AG09319 (cell line): ENCODE measurements at places on chromosomes 4 and X.

DNA sequence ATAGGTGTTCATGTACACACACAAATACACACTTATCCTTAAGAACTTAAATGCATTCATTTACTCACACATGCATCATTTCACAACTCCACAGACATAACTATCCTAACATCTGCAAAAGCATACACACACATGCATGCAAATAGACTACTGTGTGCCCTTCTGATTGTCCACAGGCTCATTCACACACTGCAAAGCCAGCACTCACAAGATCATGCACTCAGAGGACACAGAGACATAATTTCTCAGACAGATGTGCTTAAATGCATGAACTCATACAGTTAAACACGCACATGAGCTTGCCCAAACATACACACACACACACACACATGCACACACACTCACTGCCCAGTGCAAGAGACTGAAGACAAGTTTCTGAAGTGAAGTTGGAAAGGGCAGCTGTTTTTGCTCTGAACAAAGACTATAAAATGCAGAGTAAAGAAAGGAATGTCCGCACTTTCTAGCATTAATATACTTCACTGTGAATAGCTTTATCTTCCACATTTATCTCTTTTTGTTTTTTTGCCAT lies 1018.0 kb upstream of the HS3ST1 start:
- no peak for DNase-seq

GRCh38 chrX:69493193-69493592 lies 10.9 kb upstream of the NALF2 start:
- DNase-seq, result no peak

DNA sequence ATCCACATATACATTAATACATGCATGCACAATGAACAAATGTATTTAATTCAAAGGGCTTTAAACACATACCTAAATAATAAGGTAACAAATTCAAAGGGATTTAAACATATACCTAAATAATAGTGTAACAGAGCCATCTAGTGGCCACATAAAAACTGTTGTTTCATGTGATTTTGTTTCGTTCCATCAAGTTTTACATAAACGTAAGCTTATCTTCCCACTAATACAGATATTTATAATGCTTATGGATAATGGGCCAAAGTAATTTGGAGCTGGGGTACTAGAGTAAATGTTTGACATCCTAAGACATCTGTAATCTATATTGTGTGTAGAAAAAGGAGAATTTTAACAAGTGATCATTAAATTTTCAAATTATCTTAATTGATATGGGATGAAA lies 82.3 kb downstream of the PRSS12 start:
- no peak for DNase-seq

- no peak for DNase-seq
Observed at GRCh38 chr4:143076723-143077122, 108.0 kb upstream of the USP38 start.

DNA sequence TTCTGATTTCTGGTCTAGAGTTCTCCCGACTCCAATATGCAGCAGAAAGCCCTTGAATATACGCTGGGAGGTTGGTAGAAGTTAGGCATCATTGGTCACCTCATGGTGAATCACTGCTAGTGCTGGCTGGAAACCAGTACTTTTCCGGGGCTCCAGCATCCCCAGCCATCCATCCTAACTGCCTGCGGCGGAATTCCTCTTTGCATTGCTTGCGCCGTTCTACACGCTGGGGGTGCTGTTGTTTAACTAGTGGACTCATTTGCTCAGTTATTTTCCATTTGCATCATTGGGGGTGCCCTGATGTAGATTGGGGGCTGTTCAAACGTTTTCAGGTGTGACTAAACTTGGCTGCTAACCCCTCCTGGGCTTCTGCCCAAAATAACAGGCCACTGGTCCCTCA lies 23.3 kb upstream of the GPR50 start:
- no peak for DNase-seq

DNA sequence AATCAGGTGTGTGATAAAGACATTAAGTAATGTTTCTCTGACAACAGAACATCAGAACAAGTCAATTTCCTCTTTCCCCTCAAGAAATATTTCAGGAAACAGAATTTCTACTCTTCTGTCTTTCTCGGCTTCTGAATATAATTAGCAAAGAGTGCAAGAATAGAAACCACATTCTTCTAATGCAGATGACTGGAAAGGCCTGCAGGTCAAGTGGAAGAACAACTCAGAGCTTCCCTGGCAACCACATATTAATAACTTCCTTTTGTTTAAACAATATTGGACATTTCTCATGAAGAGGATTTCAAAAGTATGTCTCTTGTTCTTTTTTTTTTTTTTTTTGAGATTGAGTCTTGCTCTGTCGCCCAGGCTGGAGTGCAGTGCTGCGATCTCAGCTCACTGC lies 225.5 kb downstream of the PARM1 start:
- no peak for DNase-seq
